Ovary (tissue), 10 donors: ENCODE measurements at places on chromosomes 1 and 21. TPM values are rescaled to one million over a fixed set of nuclear protein-coding genes. Genes with fewer than 3 reads are reported as not detected.

The RGS16 gene
- polyA plus RNA-seq: 3.8 TPM

The KCNT2 gene
- 5.3 TPM for polyA plus RNA-seq

The EDARADD gene
- polyA plus RNA-seq: 1.1 TPM

The SERPINC1 gene
- polyA plus RNA-seq: not detected

The RHBDL2 gene
- polyA plus RNA-seq: 0.32 TPM

The FAM78B gene
- 1.4 TPM for polyA plus RNA-seq

The RIIAD1 gene
- polyA plus RNA-seq: not detected

The CCDC17 gene
- 1.5 TPM for polyA plus RNA-seq

GRCh38 chr21:37292941-37293340 is 25.8 kb upstream of the VPS26C start:
- DNase-seq: no peak

DNA sequence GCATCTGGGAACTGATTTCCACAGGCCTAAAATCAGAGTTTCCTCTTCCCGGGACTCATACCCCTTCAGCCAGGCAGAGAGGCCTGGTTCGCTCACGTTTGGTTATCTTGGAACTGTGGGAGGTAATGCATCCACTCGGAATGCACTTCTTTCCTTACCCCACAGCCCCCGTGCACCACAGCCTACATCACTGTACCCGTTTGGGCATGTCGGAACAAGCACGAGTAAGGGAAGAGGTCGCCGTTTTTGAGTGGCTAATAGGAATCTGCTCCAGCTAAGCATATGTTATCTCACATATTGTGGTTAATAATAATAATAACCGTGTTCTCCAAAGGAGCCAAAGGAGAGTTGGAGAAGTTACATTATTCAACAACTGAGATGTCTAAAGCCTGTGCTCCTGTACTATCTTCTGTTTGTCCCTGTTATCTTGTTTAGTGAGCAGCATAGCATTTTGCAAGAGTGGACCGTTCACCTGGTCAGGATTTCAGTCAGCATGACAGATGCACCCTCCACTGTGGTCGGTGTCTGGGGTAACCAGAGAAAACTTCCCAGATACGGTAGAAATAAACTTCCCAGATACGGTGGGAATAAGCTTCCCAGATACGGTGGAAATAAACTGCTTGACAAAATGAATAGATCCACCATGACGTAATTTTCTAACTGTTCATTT is 198.6 kb downstream of the SDCCAG8 start:
- DNase-seq: no peak

GRCh38 chr1:101567582-101568189 is 330.9 kb downstream of the S1PR1 start:
- DNase-seq: no peak

DNA sequence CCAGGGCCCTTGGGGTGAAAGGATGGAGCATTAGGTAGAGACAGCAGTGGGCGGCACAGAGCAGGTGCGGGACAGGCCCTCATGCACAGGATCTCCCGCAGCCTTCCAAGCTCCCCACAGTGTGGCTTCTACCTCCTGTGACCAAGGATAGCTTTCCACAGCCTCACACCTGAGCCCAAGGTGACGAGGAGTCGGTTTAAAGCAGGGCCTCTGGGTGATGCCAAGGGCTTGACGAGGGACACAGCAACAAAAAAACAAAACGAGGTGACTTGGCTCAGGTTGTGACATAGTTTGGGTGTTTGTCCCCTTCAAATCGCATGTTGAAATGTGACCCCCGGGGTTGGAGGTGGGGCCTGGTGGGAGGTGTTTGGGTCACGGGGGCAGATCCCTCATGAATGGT is 15.3 kb downstream of the RSPH1 start:
- no peak for DNase-seq

DNA sequence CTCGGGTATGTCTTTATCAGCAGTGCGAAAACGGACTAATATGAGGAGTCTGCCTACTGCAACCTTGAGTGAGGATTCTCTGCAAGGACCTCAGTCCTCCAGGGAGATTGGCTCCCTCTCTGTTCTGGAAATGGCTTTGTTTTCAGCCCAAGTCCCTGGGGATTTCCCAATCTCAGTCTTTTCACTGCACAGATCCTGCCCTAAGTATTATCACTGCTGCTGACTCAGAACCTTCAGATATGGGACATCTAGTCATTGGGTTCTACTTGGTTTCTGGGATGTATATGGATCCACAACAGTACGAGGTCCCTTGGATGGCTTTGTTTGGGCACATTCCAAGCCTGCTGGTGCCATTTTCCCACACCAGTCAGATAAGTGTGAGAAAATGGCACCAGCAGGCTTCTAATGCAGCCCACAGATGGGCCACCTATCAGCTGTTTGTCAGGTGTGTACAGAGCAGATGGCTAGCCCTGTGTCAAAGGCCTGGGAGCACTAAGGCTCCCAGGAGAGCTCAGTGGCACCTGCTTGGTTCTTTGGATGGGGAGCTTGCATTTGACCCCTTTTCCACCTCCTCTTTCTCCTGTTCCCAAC is 27.4 kb downstream of the ELF3 start:
- no peak for DNase-seq

- no peak for DNase-seq
Measured at GRCh38 chr1:22246755-22247480, 104.0 kb upstream of the WNT4 start.

GRCh38 chr1:235872270-235872669 is 5.6 kb upstream of the LYST start:
- DNase-seq: no peak
